ENCODE measurements at places on chromosomes 16 and 17. TPM values are rescaled to one million over a fixed set of nuclear protein-coding genes. Genes with fewer than 3 reads are reported as not detected.

DNA sequence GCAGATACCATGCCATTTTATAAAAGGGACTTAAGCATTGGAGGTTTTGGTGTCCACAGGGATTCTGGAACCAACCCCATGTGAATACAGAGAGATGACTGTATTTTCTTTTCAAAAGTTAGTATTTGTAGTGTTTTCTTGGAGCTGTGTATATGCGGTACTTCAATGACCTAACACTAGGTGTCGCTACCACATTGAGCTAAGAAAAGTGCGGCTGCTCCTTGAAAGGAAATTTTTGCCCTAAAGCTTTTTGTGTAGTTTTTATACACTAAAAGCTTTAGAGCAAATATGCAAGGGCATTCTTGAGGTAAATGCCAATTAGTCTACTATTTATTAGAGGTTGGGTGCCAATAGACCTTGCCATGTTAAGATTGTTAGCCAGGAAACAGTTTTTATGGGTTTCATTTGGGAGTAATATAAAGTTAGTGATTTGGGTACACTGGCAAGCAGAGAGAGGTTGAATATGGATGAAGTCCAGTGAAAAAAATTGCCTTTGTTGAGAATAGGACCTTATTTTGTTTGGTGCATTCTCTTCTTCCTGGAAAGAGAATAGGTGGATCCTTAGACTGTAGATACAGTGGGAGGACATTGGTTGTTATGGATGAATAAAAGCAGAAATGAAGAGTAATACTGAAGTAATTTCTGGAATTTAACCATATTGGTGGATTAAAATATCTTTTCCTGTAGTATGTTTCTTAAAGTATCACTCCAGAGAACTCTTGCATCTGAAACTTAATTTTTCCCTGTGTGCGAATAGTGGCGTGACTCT is 43.3 kb downstream of the BCAS3 start:
- H3K4me1 ChIP-seq: no peaks in the 10 kb centered on the region
- H3K27me3 ChIP-seq: peaks cover 3% of the 10 kb centered on the region
- no peak for DNase-seq
- no peak overlapping the region for H3K4me3 ChIP-seq
- no peak overlapping the region for H3K27ac ChIP-seq
- no peaks in the 10 kb centered on the region for H3K36me3 ChIP-seq

DNA sequence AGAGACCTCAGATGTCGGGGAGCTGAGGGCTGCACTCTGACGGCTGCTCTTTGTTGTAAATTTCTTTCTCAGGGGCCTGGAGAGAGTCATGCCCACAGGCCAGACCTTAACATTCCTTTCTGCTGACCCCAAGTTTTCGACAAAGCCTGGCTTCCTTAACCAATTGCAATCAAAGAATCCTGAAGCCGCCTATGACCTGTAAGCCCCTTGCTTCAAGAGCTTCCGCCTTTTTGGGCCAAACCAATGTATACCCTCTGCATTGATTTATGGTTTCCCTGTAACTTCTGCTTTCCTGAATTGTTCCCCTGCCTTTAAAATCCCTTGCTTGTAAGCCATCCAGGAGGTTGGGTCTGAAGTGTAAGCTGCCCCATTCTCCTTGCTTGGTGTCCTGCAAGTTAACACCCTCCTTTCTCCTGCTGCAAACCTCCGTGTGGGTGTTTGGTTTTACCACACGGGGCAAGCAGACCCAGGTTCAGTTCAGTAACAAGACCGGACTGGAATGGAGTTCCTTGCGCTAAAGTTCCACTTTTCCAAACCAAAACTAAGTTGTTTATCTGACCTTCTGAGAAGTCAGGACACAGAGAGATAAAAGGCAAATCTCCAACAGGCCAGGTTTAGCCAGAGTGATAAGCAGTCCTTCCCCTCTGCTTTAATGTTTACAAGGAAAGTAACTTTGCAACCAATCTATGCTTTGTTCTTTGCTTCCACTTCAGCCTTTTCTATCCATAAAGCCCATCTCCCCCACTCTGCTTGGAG is 141.6 kb downstream of the KCNJ12 start:
- DNase-seq: no peak
- no peak overlapping the region for H3K27ac ChIP-seq
- no peaks in the 10 kb centered on the region for H3K4me1 ChIP-seq
- H3K4me3 ChIP-seq: no peak overlapping the region
- peaks cover 44% of the 10 kb centered on the region for H3K27me3 ChIP-seq

GRCh38 chr16:75794426-75794825 is 68.1 kb upstream of the CPHXL start:
- no peaks in the 10 kb centered on the region for H3K27me3 ChIP-seq
- no peak overlapping the region for H3K4me3 ChIP-seq
- no peak overlapping the region for H3K27ac ChIP-seq
- H3K4me1 ChIP-seq: no peaks in the 10 kb centered on the region
- H3K36me3 ChIP-seq: no peaks in the 10 kb centered on the region
- no peak for DNase-seq

DNA sequence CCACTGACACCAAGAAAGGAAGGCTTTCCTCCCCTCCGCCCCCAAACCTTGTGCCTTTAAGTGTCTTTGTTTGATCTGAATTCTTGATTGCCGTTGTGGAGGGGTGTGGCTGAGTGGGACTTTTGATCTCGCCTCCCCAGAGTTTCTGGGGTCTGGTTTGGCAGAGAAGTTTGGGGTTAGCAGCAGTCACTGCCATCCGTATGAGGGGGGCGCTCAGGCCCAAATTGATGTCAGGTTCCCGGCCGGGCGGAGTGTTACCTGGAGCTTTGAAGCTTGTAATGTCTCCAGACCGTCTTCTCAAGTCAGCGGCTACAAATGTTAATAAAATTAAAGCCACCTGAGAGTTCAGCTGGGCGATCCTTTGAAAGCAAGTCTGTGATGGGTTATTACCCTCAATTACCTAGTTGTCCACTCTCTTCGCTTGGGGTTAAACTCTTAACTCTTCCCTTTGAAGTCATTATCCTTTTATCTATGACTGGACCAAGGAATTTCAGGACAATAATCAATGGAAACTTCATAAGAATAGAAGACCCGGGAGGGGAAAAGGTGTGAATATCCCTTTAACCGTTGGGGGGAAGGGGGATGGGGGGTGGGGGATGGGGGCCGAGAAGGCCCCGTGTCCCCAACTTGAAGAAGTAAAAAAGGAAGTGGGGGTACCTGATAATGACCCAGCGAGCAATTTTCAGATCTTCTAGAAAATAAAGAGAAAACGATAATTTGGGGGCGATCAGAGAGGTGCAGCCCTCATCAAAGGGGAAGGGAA is 31.8 kb upstream of the AXIN2 start:
- DNase-seq: no peak
- H3K4me1 ChIP-seq: peaks cover 17% of the 10 kb centered on the region
- no peaks in the 10 kb centered on the region for H3K36me3 ChIP-seq
- H3K4me3 ChIP-seq: no peak overlapping the region
- H3K27me3 ChIP-seq: no peaks in the 10 kb centered on the region
- H3K27ac ChIP-seq: no peak overlapping the region

The CRISPLD2 gene
- total RNA-seq: 0.16 TPM

- H3K27me3 ChIP-seq: no peaks in the 10 kb centered on the region
- DNase-seq: no peak
- peaks cover 76% of the 10 kb centered on the region for H3K36me3 ChIP-seq
- no peak overlapping the region for H3K4me3 ChIP-seq
These were observed 82.2 kb downstream of the ABCC6 start for GRCh38 chr16:16141141-16141540.

DNA sequence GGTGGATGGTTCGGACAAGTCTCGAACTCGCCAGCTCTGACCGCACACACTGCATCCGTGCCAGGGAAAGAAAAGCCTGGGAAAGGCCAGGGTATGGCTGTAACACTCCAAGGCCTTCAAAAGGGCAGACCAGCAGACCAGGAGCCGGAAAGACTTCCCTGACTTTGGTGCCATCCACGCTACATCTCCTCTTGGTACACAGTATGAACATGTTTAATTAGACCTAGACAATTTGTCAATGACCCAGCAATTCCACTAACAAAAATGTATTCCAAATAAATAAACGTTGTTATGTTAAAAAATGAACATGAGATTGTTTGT is 637 bp upstream of the HDAC5 start:
- H3K4me3 ChIP-seq: peak overlapping the region; percentile 90
- peaks cover 9% of the 10 kb centered on the region for H3K27me3 ChIP-seq
- peaks cover 17% of the 10 kb centered on the region for H3K4me1 ChIP-seq
- H3K27ac ChIP-seq: peak overlapping the region; percentile 95
- no peak for DNase-seq

The MCRIP2 gene
- total RNA-seq: 63.1 TPM

DNA sequence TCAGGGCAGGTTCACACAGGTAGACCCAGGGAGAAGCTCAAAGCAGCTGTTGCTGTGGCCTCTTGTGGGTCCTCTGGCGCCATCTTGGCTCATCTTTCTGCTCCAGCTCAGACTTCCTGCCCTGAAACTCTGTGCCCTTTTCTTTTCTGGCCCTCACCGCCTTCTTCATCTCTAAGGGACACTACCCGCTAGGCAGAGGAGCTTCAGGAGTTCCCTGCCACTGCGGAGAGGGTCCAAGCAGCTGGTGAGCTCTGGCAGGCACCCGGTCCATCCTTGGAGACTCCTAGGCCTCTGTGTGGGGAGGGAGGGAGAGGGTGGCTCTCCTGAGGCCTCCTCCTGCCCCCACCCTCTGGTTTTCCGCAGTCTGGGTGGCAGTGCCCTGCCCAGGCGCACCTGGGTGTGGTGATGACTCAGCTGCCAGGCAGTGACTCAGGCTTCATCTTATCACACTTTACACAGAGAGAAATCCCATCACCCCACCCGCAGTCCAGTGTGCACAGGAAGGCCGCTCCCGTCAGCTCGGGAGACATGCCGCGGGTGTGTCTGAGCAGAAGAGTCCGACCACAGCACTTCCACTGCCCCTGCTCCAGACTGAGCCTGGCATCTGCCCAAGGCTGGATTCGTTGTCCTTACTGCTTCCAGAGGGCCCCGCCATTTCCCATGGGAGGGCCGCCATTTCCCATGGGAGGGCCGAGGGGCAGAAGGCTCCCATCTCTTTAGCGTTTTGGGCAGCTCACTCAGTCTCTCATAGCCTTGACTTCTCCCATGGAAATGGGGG is 7.3 kb downstream of the NT5C start:
- H3K27ac ChIP-seq: peak overlapping the region; percentile 83
- no peak overlapping the region for H3K4me3 ChIP-seq
- peaks cover 24% of the 10 kb centered on the region for H3K36me3 ChIP-seq
- DNase-seq: peak; percentile 34
- H3K27me3 ChIP-seq: no peaks in the 10 kb centered on the region
- H3K4me1 ChIP-seq: peaks cover 24% of the 10 kb centered on the region

The OR4D1 gene
- total RNA-seq: 0.09 TPM

GRCh38 chr17:68777243-68777855 is 176.2 kb upstream of the FAM20A start:
- no peaks in the 10 kb centered on the region for H3K27me3 ChIP-seq
- H3K4me3 ChIP-seq: no peak overlapping the region
- H3K4me1 ChIP-seq: peaks cover 5% of the 10 kb centered on the region
- no peak overlapping the region for H3K27ac ChIP-seq
- H3K36me3 ChIP-seq: no peaks in the 10 kb centered on the region
- DNase-seq: no peak

DNA sequence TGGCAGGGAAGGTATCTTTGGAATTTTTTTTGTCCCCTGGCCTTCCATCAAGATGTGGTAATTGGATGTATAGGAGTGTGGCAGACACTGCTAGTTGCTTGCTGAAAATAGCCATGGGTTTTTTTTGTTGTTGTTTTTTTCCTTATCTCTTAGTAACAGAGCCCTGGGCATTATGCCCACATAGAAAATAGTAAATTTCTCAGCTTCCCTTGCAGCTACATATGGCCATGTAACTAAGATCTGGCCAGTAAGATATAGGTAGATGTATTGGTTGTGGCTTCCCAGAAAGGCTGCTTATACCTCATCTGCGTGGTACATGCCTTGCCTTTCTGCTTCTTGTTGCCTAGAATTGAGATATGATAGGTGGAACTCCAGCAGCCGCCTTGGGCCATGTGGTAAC is 349.9 kb downstream of the CPPED1 start:
- no peaks in the 10 kb centered on the region for H3K36me3 ChIP-seq
- DNase-seq: no peak
- H3K4me1 ChIP-seq: peaks cover 16% of the 10 kb centered on the region
- no peak overlapping the region for H3K4me3 ChIP-seq
- no peak overlapping the region for H3K27ac ChIP-seq

The KRTAP17-1 gene
- total RNA-seq: not detected

GRCh38 chr17:56217921-56218320 is 64.6 kb downstream of the ANKFN1 start:
- no peaks in the 10 kb centered on the region for H3K27me3 ChIP-seq
- no peaks in the 10 kb centered on the region for H3K4me1 ChIP-seq
- H3K4me3 ChIP-seq: no peak overlapping the region
- DNase-seq: no peak

GRCh38 chr16:1159325-1159972 is 6.5 kb downstream of the CACNA1H start:
- H3K36me3 ChIP-seq: no peaks in the 10 kb centered on the region
- H3K27me3 ChIP-seq: peaks cover 7% of the 10 kb centered on the region
- H3K4me3 ChIP-seq: no peak overlapping the region
- H3K27ac ChIP-seq: no peak overlapping the region
- DNase-seq: no peak
- H3K4me1 ChIP-seq: no peaks in the 10 kb centered on the region

The IRF8 gene
- total RNA-seq: 37.8 TPM

DNA sequence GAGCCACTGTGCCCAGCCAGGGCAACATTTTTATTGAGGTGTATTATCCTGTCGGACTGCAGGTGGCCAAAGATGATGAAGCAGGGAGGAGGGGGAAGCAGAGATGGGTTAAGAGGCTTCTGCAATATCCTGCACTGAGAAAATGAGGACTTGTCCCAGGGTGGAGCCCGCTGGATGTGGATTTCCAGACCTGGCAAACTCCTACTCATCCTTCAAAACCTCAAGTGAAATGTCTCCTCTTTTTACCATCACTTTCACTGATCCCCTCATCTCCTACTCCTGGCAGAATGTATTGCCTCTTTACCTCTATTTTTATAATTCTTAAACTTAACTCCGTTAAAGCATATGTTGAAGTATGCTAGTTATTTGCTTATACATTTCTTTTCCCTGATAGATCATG is 60.9 kb downstream of the MGAT5B start:
- no peaks in the 10 kb centered on the region for H3K36me3 ChIP-seq
- H3K4me1 ChIP-seq: no peaks in the 10 kb centered on the region
- H3K27ac ChIP-seq: no peak overlapping the region
- no peak for DNase-seq
- H3K4me3 ChIP-seq: no peak overlapping the region

DNA sequence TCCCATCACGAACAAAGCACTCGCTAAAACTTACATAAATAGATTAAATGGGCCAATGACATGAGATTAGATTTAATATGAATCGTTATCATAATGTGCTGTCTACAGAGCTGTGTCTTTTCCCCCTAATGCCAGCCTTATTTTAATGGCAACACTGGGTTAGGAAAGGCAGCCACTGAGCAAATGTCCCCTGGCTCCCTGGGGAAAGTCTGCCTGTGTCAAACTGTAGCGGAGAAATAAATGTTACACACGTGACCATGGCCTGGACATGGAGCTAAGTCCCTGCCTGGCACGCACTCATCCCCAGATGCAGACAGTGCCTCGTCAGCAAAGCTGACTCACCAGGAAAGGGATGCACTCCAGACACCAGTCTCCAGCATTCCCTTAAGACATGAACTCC is 61.3 kb upstream of the SDK2 start:
- H3K4me1 ChIP-seq: peaks cover 1% of the 10 kb centered on the region
- H3K27me3 ChIP-seq: peaks cover 3% of the 10 kb centered on the region
- H3K4me3 ChIP-seq: no peak overlapping the region

GRCh38 chr16:51155820-51156806 is 5.0 kb upstream of the SALL1 start:
- no peak for DNase-seq
- no peak overlapping the region for H3K27ac ChIP-seq
- H3K27me3 ChIP-seq: peaks cover 50% of the 10 kb centered on the region

All from activated T-helper 2 cell treated with anti-CD3 and anti-CD28 coated beads, Interferon-gamma antibody, Interleukin-2, Interleukin-4, amounts not matched to agents 10 μg/mL and 5 μg/mL and 100 μg/mL, durations not matched to agents 14 hours and 24 hours and 36 hours (primary cell).